Chondrocyte (in vitro differentiated cells): ENCODE measurements at places on chromosomes 2 and 18.

DNA sequence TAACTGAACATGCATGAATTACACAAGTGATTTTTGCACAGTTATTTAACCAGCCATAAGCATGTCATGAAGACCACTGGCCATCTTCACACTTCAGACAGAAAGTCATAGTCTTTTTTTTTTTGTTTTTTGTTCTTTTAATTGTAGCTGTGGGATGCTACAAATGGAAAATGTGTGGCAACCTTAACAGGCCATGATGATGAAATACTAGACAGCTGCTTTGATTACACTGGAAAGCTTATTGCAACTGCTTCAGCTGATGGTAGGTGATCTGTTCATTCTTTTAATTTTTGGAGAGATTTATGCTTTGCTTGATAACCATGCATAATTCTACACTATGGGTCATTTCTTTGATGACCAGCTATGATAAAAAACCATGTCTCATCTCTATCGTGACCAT is 35.6 kb downstream of the DAW1 start:
- no peak overlapping the region for H3K4me3 ChIP-seq
- no peak overlapping the region for H3K27ac ChIP-seq
- H3K4me1 ChIP-seq, result no peaks in the 10 kb centered on the region
- peaks cover 4% of the 10 kb centered on the region for H3K27me3 ChIP-seq
- DNase-seq, result no peak
- no peaks in the 10 kb centered on the region for H3K36me3 ChIP-seq

DNA sequence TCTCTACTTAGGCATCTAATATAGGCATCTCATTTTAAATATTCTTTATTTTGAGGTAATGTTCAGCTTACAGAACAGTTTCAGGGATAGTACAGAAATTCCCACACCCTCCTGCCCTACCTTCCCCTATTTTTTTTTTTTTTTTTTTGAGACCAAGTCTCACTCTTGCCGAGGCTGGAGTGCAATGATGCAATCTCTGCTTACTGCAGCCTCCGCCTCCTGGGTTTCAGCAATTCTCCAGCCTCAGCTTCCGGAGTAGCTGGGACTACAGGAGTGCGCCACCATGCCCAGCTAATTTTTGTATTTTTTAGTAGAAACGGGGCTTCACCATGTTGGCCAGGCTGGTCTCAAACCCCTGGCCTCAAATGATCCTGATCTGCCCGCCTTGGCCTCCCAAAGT is 97.6 kb downstream of the EPB41L5 start:
- DNase-seq, result no peak
- H3K27ac ChIP-seq, result no peak overlapping the region
- H3K27me3 ChIP-seq, result no peaks in the 10 kb centered on the region
- peaks cover 2% of the 10 kb centered on the region for H3K36me3 ChIP-seq

- peak overlapping the region; percentile 71 for H3K27ac ChIP-seq
- peaks cover 61% of the 10 kb centered on the region for H3K4me1 ChIP-seq
- DNase-seq, result no peak
- H3K27me3 ChIP-seq, result no peaks in the 10 kb centered on the region
- H3K36me3 ChIP-seq, result no peaks in the 10 kb centered on the region
These were observed 46.6 kb downstream of the KCMF1 start for GRCh38 chr2:85017411-85018048.

GRCh38 chr2:175161-175786 is 88.6 kb downstream of the SH3YL1 start:
- H3K27me3 ChIP-seq, result no peaks in the 10 kb centered on the region
- DNase-seq, result no peak
- H3K4me1 ChIP-seq, result peaks cover 39% of the 10 kb centered on the region
- H3K27ac ChIP-seq, result peak overlapping the region; percentile 25
- H3K36me3 ChIP-seq, result no peaks in the 10 kb centered on the region
- H3K4me3 ChIP-seq, result no peak overlapping the region

GRCh38 chr2:77363277-77363676 is 158.9 kb downstream of the LRRTM4 start:
- H3K27me3 ChIP-seq, result peaks cover 6% of the 10 kb centered on the region
- DNase-seq, result no peak
- H3K4me1 ChIP-seq, result no peaks in the 10 kb centered on the region
- no peak overlapping the region for H3K27ac ChIP-seq
- H3K36me3 ChIP-seq, result no peaks in the 10 kb centered on the region
- H3K4me3 ChIP-seq, result no peak overlapping the region

DNA sequence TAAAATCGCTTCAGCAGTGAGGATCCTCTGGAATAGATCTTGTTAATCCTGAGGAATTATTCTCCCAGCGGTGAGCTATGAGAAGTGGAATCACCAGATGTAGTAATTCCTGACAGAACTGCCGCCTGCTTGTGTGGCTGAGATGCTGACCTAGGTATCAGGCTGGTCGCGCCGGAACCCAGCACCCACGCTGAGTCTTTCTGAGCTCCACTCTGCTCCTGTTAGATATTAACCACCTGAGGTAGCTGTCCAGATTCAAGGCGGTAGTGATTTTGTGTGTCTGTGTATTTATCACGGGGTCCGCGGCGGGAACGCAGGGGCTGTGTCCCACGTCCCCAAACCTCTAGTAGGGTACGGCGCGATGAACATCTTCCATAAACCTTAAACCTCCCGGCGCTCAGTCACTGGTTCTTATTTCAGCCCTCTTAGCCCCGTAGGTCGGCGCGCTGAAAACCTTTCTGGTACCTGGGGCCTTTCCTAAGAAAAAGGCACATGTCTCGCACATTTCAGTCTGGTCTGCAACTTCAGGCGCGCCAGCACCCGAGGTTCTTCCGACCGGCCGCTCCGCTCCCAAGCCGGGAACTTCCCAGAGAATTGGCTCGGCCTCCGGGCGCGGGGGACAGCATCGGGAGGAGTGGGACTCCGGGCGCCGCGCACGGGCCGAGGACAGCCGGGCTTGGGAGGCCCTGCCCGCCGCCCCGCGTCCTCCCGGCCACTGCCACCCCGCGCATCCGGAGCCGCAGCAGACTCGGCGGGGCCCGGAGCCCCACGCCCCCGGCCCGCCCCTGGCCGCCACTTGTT is 542 bp upstream of the CNNM3 start:
- H3K27me3 ChIP-seq, result no peaks in the 10 kb centered on the region
- peak overlapping the region; percentile 87 for H3K27ac ChIP-seq
- H3K4me3 ChIP-seq, result peak overlapping the region; percentile 74
- H3K4me1 ChIP-seq, result peaks cover 26% of the 10 kb centered on the region
- H3K36me3 ChIP-seq, result no peaks in the 10 kb centered on the region

DNA sequence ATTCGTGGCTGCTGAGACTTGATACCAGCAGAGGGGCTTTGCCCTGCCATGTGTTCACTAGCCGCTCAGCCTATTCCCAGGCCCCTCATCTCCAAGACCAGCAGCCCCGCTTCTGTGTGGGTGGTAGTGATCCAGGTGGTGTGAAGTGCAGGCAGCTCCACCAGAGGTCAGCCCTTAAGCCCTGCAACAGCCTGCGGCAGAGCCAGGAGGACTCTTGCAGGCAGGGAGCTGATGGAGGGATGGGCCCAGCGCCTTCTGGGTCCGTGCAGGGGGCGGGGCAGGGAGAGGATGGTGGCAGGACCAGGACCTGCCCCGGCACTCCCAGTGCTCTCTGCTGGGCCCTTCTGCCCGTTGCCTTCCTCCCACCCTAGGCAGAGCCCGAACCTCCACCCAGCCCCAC is 162.0 kb downstream of the SH3BP4 start:
- H3K4me3 ChIP-seq, result no peak overlapping the region
- H3K4me1 ChIP-seq, result no peaks in the 10 kb centered on the region
- DNase-seq, result no peak
- no peaks in the 10 kb centered on the region for H3K27me3 ChIP-seq

GRCh38 chr2:54927085-54927750 is 123.0 kb downstream of the RTN4 start:
- no peak for DNase-seq
- H3K27me3 ChIP-seq, result peaks cover 1% of the 10 kb centered on the region

GRCh38 chr2:166373539-166373938 is 2.2 kb downstream of the SCN9A start:
- no peak for DNase-seq
- H3K4me3 ChIP-seq, result no peak overlapping the region
- no peaks in the 10 kb centered on the region for H3K36me3 ChIP-seq
- H3K27me3 ChIP-seq, result no peaks in the 10 kb centered on the region

DNA sequence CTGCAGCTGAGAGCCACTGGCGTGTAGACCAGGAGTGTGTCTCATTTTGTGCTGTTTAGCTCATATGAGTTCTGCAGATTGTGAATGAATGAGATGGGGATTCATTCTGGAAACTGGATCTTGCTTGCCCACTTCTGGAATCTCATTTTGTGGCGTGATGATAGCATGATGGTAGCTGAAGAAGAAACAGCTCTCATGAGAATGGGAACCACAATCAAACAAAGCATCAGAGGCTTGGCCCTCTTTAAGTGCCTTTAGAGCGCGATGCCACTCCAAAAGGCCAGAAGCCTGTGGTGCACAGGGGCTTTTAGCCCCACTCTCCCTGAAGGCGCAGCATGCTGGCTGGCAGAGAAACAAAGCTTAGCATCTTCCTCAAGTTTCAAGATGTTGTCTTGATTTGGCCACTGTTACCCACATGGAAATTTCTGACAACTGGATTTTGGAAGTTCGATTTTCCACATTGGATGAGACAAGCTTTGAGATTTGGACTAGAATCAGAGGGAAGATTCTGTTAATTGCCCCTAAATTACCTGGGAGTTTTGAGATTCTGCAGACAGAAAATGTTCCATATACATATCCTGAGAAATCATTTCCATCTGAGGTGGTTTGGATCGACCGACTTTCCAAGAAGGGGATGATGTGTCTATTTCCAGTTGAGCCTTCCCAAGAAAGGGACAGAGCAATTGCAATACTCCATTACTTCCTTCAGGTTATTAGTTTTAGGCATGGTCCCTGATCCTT is 234.5 kb downstream of the VAPA start:
- no peak for DNase-seq
- H3K27me3 ChIP-seq, result no peaks in the 10 kb centered on the region
- no peak overlapping the region for H3K4me3 ChIP-seq
- H3K4me1 ChIP-seq, result peaks cover 8% of the 10 kb centered on the region
- no peak overlapping the region for H3K27ac ChIP-seq

GRCh38 chr2:241393524-241394196 is 37.6 kb downstream of the FARP2 start:
- no peak overlapping the region for H3K4me3 ChIP-seq
- no peaks in the 10 kb centered on the region for H3K27me3 ChIP-seq
- DNase-seq, result no peak

DNA sequence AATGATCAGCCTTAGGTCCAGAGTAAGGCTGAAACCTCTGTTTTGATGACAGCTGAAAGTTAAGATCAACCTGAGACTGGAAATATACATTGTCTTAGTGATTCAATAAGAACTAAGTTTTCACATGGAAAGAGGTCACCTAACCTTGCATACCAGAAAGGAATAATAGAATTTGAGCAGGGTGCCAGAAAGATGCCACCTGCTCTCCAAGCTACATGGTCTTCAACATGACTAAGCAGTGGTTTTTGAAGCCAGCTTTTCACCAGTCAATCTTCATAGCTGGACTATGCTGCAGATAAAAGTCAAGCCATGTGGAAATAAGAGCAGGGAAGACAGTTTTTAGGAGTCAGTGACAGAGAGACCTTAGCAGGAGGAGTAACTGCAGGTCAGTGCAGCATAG is 589.4 kb upstream of the SYT4 start:
- H3K4me3 ChIP-seq, result no peak overlapping the region
- H3K36me3 ChIP-seq, result peaks cover 3% of the 10 kb centered on the region
- H3K27me3 ChIP-seq, result no peaks in the 10 kb centered on the region
- peaks cover 70% of the 10 kb centered on the region for H3K4me1 ChIP-seq

- no peaks in the 10 kb centered on the region for H3K27me3 ChIP-seq
- peak overlapping the region; percentile 87 for H3K27ac ChIP-seq
- H3K4me3 ChIP-seq, result no peak overlapping the region
These were observed 113.1 kb downstream of the ZNF532 start for GRCh38 chr18:58977801-58978200.

- H3K4me1 ChIP-seq, result peaks cover under 1% of the 10 kb centered on the region
- no peak for DNase-seq
- no peaks in the 10 kb centered on the region for H3K36me3 ChIP-seq
- no peak overlapping the region for H3K27ac ChIP-seq
- no peak overlapping the region for H3K4me3 ChIP-seq
- H3K27me3 ChIP-seq, result no peaks in the 10 kb centered on the region
These were observed 31.9 kb downstream of the CNRIP1 start for GRCh38 chr2:68287580-68288441.

DNA sequence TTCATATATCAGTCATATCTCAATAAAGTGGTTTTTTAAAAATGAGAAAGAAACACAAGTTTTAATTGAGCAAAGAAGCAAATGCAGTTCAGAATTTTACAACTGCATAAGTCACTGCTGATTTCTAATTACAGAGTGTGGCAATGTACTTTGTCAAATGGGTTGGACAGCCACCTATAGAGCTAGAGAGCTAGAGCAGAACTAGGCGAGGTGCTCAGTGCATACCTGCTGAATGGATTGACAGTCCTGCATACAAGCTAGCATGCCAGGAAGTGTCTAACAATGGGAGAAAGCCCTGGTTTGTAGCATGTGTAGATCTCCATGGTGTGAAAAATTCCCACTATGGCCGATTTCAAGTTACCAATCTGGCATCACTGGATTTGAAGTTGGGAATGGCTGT is 106.3 kb upstream of the CDCA7 start:
- no peaks in the 10 kb centered on the region for H3K27me3 ChIP-seq
- peaks cover 6% of the 10 kb centered on the region for H3K4me1 ChIP-seq
- H3K36me3 ChIP-seq, result peaks cover 8% of the 10 kb centered on the region

DNA sequence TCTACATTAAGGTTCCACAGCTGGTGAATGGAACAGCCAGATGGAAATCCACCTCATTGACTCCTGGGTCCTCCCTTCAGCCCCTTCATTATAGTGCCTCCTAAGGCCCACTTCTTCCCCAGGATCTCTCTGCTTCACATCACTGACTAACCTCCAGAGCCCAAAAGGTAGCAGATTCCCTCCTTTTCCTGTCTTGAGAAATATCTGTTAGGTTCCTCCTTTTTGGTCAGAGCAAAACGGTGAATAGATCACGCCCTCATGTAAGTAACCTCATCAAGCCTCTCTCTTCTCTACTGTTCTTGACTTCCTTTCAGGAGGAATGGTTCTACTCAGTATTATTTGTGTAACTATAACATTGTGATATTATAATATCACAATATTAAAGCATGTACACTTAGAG is 155.0 kb upstream of the SRD5A2 start:
- peaks cover 9% of the 10 kb centered on the region for H3K27me3 ChIP-seq
- DNase-seq, result no peak
- H3K27ac ChIP-seq, result no peak overlapping the region
- H3K4me3 ChIP-seq, result no peak overlapping the region

DNA sequence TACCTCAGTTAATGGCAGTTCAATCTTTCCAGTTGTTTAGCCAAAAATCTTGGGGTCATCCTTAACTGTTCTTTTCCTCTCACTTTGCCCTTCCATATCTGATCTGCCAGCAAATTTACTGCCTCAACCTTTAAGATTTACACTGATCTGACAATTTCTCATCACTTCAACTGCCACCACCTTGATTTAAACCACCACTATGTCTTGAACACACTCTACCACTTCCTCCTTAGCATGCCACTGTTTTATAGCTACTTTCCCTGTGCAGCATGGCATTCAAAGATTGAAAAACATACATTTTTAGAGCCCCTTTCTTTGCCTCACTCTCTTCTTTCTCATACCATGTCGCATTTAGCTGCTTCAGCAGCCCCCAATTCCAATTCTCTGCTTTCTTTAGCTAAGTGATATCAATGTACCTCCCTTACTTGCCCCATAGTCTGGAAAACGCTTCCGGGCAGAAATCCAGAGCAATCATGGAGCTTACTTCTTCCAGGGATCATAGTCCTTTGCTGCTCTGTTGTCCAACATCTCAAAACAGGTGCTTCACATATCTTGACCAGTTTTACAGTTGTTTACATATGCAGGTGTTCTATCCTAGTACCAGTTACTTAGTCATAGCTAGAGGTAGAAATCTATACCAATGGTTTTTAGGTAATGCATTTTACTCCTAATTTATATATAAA is 10.9 kb downstream of the PGAP1 start:
- H3K4me3 ChIP-seq, result no peak overlapping the region
- no peaks in the 10 kb centered on the region for H3K27me3 ChIP-seq
- no peaks in the 10 kb centered on the region for H3K4me1 ChIP-seq
- H3K27ac ChIP-seq, result no peak overlapping the region
